Umbilical cord (tissue), 2 donors: ENCODE measurements at places on chromosomes 6 and 20. TPM values are rescaled to one million over a fixed set of nuclear protein-coding genes. Genes with fewer than 3 reads are reported as not detected.

The MYT1 gene
- 1.2 TPM for total RNA-seq

The PSORS1C2 gene
- not detected for total RNA-seq

The TREM1 gene
- total RNA-seq, result 1.7 TPM

The RAD21L1 gene
- 19.5 TPM for total RNA-seq

The ASIP gene
- total RNA-seq, result not detected

The RSPO3 gene
- total RNA-seq, result 1.2 TPM

The SNAP91 gene
- 0.72 TPM for total RNA-seq

The VGLL2 gene
- total RNA-seq, result not detected

The SMLR1 gene
- 0.72 TPM for total RNA-seq

The CLDN20 gene
- total RNA-seq, result 2.2 TPM

The IYD gene
- total RNA-seq, result 2.4 TPM

The COL12A1 gene
- total RNA-seq, result 1,307 TPM

The ACTL10 gene
- not detected for total RNA-seq

The BPI gene
- not detected for total RNA-seq
